NCI-H2081 treated with DMSO at 0.1 percent for 48 hours (cell line): ENCODE measurements at places on chromosomes 7 and 10.

- DNase-seq = no peak
These were observed 304.8 kb downstream of the GLRX3 start for GRCh38 chr10:130440971-130441370.

DNA sequence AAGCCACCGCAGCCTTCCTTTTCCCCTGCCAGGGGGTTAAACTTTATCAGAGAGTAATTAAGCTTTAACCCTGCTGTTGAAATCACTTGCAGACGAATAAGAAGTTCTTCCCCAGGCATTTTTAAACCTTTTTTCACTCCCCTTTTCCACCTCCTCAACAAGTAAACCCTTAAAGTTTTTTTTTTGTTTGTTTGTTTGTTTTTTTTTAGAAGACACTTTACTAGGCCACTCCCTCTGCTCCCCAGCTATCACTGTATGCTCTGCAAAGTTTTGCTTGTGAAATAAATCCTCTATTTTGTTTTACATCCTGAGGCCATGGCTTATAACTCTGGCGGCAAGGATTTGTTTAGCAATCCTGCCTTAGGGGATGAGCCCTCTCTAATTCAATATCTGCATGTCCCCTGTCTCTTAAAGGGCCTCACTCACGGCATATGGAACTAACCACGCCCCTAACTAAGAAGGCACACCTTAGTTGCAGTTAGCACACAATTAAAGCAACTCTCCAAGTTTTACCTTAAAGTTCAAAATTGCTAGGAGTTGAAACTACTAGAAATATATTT lies 1354.7 kb upstream of the LRRTM3 start:
- DNase-seq = no peak

DNA sequence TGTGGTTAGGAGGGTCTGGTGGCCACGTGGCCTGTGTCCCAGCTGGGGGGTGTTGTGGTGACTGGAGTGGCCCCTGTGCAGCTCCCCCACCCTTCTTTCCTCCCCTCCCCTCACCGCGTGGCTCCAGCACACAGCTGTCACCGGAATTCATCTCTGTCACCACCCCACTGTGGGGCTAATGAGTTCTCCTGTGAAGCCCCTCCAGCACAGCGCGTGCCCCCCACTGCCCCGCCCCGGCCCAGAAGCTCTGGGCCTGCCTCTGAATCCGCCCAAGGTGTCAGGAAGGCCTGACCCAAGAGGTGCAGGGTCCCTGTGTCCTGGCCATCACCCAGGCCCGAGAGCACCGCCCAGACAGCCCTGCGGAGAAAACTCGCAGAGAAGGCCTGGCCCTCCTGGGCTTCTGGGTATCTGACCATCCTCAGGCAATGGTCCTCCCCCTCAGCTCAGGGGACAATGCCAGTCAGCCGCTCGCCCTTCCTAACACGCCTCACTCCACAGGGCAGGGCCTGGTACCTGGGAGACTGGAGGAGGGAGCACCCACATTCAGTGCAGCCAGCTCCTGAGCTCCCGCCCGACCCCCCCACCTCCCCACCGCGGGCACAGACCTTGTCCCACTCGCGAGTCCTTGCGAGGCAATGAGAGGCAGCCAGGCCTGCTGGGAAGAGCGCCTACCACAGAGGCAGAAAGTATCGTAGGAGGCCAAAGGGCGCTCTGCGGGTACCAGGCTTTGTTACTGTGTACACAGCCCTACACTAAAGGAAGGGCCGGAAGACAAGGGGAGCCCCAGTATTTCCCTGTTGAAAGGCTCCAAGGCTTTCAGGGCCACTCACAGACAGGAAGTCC lies 38.2 kb downstream of the GBX1 start:
- no peak for DNase-seq

DNA sequence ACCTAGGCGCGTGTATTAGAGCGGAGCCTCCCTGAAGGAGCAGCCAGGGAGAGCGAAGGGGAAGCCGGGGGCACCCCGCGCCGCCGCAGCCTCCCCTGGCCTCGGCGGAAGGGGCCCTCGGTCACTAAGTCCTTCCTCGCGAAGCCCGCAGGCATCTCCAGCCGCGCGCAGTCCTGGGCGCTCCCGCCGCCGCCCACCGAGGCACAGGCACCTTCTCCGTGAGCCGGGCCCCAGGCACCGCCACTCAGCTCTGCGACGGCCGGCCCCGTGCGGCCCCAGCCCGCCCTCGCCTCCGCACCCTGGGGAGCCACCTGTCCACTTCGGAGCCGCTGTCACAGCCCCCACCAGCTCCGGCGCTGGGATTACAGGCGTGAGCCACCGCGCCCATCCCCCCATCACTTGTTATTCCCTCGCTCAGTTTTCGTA lies 80.8 kb downstream of the ZNF467 start:
- DNase-seq = no peak

DNA sequence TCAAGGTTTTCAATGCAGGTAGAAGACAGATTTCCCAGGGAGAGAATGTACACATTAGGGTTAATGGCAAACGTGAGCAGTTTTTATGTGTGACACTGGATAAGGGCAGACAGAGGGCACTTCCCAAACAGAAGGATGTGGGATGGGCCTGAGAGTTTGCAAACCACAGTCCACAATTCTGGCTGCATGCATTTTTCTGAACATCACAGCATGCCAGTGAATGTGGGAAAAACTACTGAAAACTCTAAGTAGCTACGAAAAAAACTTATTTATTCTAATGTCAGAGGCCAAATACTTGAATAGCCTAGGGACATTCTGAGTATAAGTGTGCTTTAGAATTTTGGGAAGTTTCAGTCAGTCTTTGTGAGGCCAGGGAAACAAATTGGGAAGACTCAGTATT lies 145.9 kb downstream of the NRCAM start:
- no peak for DNase-seq

DNA sequence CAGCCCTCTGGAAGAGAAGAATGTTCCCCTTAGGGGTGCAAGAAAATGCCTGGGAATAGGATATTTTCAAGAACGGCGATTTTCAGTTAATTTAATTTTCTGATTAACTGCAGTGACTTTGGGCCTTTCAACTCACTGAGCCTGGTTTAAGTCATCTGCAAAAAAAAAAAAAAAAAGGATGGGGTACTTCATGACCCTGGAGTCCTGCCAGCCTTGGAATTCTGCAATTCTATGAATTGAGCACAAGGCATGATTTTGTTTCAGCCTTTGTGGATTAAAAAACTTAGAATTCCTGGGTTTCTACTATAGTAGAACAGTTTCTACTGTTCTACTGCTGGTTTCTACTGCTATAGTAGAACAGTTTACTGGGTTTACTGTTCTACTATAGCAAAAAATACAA lies 58.3 kb upstream of the CALD1 start:
- no peak for DNase-seq

DNA sequence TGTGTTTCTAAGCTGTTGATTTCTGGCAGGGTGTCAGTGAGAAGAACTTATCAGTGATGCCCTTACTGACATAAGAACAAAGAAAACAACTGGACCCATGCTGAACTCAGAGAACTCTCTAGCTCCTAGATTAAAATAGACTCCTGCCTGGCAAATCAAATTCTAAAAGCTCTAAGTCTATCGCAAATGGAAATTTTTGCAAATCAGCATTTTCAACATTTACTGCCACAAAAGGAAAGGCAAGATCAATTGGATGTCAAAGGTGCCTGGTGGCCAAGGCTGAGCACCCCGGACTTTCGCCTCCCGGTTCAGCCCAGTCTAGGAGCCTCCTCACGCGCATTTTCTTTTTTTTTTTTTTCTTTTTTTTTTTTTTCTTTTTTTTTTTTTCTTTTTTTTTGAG lies 251.6 kb downstream of the TCERG1L start:
- DNase-seq = no peak

DNA sequence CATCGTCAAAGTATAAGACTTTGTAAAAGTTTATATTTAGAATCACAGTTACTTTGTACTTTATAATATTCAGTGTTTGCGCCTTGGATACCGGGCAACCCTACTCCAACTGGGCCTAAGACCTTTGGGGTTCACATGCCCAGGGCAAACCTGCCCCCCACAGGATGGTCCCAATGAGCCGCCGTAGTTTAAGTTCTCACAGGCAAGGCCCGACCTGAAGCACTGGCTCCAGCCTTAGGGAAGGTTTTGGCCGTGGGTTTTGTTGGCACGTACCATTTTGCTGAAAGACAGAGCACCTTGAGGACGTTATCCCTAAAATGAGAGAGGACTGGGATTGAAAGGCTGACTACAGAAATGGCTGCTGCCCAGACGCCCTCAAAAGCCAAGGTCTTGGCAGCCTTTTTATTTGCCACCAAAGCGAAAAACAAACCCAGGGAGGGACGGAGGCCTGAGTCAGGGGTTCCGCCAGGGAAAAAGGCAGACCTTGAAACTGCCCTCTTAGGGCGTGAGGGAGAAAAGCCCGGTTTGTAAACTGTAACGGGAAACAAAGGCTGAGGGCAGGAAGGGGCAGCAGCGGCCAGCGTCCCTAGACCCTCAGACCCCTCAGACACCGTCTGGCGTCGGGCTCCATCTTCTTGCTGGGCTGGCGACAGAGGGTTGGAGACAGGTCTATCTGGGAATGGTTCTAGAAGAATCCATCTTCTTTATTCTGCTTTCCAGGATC lies at the start of gene CCDC172:
CCDC172 (plus strand) TSS at position 222 of the 724 bp plus-strand sequence. CDS start 564 bp downstream, outside the sequence.
- DNase-seq = no peak

DNA sequence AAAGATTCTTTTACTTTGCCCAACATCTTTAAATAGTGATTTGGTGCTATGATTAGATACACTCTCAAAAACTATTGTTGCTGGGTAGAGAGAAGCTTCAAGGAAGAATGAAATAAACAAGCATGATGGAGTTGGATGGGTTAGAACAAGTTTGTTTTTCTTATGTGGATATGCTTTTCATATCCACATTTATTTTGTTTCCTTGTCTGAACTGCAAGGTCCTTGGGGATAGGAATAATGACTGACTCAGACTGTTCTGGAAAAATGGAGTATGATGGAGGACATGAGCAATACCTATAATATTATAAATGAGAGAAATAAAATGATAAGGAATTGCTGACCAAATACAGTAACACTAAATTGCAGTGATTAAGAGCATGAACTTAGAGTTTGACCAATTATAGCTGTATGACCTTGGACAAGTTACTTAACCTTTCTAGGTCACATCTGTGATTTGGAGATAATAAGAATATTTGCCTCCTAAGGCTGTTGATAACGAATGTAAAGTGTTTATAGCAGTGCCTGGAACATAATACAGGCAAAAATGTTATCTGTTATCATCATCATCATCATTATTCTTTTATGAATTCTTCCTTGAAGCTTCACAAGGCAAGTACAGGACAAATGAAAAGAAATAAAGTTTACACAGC lies 847.5 kb downstream of the LRMDA start:
- no peak for DNase-seq

GRCh38 chr7:18753972-18754610 lies 258.5 kb downstream of the HDAC9 start:
- DNase-seq = no peak

GRCh38 chr7:102190776-102191350 lies 95.8 kb upstream of the SH2B2 start:
- no peak for DNase-seq

- peak; percentile 8 for DNase-seq
These were observed 91.5 kb downstream of the ARID5B start for GRCh38 chr10:61992671-61993668.

- peak; percentile 8 for DNase-seq
These were observed 36.8 kb downstream of the MARCHF5 start for GRCh38 chr10:92327445-92328433.

GRCh38 chr10:132309471-132309865 lies 1.7 kb upstream of the STK32C start:
- DNase-seq = no peak

DNA sequence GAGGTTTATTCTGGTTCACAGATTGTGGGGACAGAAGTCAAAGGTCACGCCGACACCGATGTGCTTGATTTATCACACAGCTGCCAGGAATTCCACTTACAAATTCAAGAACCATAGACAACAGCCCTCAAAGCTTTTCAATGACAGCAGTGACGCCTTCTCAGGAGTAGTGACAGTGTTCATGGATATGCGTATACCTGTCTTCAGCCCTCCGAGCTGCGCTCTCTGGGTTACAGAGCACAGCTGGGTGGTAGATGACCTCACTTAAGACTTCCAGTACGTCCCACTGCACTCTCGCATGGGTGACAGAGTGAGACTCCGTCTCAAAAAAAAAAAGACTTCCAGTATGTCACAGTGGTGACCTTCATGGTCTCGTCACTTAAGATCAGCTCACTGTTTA lies 108.5 kb downstream of the TCERG1L start:
- DNase-seq = no peak

- no peak for DNase-seq
These were observed 66.0 kb downstream of the JCAD start for GRCh38 chr10:29993319-29993915.

- DNase-seq = no peak
These were observed 289.4 kb downstream of the BICC1 start for GRCh38 chr10:58802047-58802446.

- DNase-seq = no peak
These were observed 498.1 kb upstream of the POT1 start for GRCh38 chr7:125427676-125428075.

DNA sequence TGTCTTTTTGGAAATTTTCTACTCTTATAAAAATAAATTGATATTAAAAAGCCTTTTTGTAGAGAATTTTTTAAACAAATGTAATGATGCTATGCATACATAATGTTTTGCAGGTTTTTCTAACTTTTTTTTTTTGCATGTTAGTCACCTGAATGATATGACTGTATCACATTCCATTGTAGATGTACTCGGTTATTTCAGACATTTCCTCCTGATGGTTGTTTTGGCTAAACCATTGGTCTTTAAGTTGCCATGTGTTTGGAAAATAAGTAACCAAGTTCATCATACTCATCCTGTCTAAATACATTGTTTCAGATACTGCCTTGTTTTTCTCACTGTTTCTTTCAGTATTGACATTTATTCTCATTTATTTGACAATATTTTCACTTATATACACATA lies 25.8 kb downstream of the NHLRC2 start:
- DNase-seq = no peak

GRCh38 chr10:103193107-103193819 lies at the start of gene NT5C2:
Gene NT5C2 (minus strand): TSS chr10:103193272. CDS start chr10:103174958, 18,314 bp downstream.
- DNase-seq = no peak

DNA sequence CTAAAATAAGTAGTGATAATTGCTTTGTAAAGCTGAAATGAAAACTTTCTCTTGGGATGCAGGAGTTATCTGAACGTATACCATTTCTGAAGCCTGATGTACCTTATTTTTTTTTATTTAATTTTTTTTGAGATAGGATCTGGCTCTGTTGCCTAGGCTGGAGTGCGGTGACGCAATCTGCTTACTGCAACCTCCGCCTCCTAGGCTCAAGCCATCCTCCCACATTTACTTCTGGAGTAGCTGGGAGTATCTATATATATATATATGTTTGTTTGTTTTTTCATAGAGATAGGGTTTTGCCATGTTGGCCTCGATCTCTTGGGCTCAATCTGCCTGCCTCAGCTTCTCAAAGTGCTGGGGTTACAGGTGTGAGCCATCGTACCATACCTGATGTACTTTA lies 2.4 kb downstream of the PMPCB start:
- no peak for DNase-seq

GRCh38 chr10:8778713-8779112 lies 724.2 kb downstream of the GATA3 start:
- no peak for DNase-seq
